ENCODE measurements at places on chromosomes 2 and 18.
A peak's percentile ranks its signal among the peaks of the same experiment; 100 is the strongest.

DNA sequence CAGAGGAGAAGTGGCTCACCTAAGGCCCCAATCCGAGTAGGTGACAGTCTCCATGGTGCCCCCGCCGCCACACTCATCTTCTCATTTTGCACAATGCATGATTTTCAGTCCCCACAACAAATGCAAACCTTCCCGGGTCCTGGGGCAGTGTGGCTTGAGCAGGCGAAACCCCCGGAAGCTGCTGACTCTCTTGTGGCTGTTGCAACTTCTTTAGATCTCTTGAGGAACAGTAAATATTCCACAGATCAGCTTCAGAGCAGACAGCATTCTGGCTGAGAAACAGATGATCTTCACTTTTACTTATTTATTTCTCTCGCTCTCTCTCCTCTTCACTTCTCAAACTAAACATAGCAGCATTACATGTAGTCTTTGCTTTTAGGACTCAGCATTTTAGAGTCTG, 51.9 kb downstream of the ASAP2 start:
- H3K27ac ChIP-seq, result peak overlapping the region; percentile 85
- no peaks in the 10 kb centered on the region for H3K36me3 ChIP-seq
- H3K4me3 ChIP-seq, result peak overlapping the region; percentile 7
- H3K4me1 ChIP-seq, result peaks cover 77% of the 10 kb centered on the region
- DNase-seq, result no peak
- H3K27me3 ChIP-seq, result no peaks in the 10 kb centered on the region

DNA sequence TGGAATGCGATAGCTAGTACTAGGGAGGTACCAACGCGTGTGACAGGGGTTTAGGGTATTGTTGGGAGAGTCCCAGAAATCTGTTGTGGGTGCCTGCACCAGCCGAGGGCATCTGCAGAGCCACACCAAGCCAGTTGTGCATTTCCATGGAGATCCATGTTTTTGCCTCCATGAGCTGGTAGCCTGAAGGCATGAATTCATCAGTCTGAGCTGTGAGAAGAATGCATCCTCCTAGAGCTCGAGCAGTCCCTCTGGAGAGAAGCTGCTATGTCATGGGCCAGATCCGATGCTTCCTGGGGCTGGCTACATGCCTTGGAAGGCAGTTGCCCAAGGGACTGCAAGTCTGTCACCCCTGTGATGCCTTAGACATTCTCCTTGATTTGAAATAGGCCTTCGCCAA, 57.9 kb downstream of the LIPG start:
- H3K27me3 ChIP-seq, result no peaks in the 10 kb centered on the region
- H3K4me1 ChIP-seq, result no peaks in the 10 kb centered on the region
- H3K36me3 ChIP-seq, result no peaks in the 10 kb centered on the region
- no peak overlapping the region for H3K4me3 ChIP-seq

DNA sequence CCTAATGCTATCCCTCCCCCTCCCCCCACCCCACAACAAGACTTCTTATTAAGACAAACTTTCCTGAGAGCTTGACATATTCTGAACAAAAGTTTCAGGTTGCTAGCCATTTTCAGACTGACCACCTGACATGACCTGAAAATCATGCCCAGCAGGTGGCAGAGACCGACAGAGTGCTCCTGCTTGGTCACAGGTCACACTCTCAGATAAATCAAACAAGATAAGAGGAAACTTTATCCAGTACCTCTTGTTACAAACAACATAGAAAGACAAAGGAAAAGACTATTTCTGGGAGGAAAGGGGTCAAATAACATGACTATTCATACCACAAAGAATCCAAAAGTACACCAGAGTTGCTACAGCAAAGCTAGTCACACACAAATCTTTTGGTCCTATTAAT, 107.4 kb downstream of the TMEM200C start:
- H3K4me1 ChIP-seq, result no peaks in the 10 kb centered on the region
- no peak overlapping the region for H3K27ac ChIP-seq
- H3K27me3 ChIP-seq, result no peaks in the 10 kb centered on the region
- no peak for DNase-seq
- H3K4me3 ChIP-seq, result no peak overlapping the region

DNA sequence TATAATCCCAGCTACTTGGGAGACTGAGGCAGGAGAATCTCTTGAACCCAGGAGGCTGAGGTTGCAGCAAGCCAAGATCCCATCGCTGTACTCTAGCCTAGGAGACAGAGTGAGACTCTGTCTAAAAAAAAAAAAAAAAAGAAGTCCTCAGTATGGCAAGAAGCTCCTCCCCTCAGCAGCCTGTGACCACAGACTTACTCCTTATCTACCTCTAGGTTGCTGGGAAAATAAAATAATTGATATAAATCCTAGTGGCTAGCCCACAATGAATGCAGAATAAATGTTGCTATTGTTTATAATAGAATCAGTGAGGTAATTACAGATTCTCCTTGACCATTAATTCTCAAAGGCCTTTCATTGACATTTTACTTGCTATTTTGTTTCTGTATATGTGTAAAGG, 70.6 kb downstream of the IRS1 start:
- H3K27ac ChIP-seq, result no peak overlapping the region
- no peaks in the 10 kb centered on the region for H3K4me1 ChIP-seq
- no peak for DNase-seq
- H3K4me3 ChIP-seq, result no peak overlapping the region

GRCh38 chr2:118841828-118842461, 5.5 kb downstream of the EN1 start:
- peak overlapping the region; percentile 53 for H3K4me3 ChIP-seq
- H3K27ac ChIP-seq, result no peak overlapping the region
- H3K36me3 ChIP-seq, result no peaks in the 10 kb centered on the region

- no peaks in the 10 kb centered on the region for H3K4me1 ChIP-seq
- no peaks in the 10 kb centered on the region for H3K27me3 ChIP-seq
- DNase-seq, result no peak
Measured at GRCh38 chr2:214031566-214031965, 379.3 kb upstream of the VWC2L start.

GRCh38 chr18:29588446-29589100, 1411.6 kb upstream of the CDH2 start:
- no peaks in the 10 kb centered on the region for H3K36me3 ChIP-seq
- no peak overlapping the region for H3K4me3 ChIP-seq
- H3K4me1 ChIP-seq, result no peaks in the 10 kb centered on the region
- DNase-seq, result no peak
- no peaks in the 10 kb centered on the region for H3K27me3 ChIP-seq

DNA sequence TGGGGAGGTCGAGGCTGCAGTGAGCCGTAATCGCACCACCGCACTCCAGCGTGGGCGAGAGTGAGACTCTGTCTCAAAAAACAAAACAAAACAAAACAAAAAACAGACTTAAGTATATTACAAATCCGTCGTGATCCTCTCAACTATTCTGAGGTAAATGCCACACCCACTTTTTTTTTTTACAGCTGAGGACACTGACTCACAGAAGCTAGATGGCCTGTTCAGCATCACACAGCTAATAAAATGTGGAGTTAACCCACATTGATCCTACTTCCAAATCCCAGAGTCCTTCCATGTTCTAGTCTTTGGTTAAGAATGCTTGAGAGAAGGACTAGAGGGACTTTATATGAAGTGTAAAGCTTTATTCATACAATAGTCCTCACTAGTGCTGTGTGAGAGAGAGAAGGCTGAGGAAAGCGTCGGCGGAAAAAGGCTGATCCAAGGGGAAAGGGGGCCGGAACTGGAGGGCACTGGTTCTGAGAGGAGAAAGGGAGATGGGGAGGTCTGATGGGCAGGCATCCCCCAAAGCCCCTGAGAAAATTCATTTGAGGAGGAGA, 627 bp downstream of the RNF25 start:
- peaks cover 36% of the 10 kb centered on the region for H3K36me3 ChIP-seq
- no peaks in the 10 kb centered on the region for H3K27me3 ChIP-seq
- no peak for DNase-seq
- H3K27ac ChIP-seq, result peak overlapping the region; percentile 80
- H3K4me1 ChIP-seq, result peaks cover 8% of the 10 kb centered on the region

DNA sequence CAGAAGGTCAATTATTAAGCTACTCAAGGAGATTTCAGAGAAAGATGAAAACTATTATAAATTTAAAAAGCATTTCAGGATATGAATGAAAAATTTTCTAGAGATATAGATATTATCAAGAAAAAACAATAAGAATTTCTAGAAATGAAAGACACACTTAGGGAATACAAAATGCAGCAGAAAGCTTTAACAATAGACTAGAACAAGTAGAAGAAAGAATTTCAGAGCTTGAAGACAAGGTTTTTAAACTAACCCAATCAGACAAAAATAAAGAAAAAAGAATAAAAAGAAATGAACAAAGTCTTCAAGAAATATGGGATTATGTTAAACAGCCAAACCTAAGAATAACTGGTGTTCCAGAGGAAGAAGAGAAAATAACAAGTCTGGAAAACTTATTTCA, 34.4 kb downstream of the FLACC1 start:
- no peaks in the 10 kb centered on the region for H3K27me3 ChIP-seq
- H3K36me3 ChIP-seq, result peaks cover 43% of the 10 kb centered on the region
- H3K4me3 ChIP-seq, result no peak overlapping the region
- no peaks in the 10 kb centered on the region for H3K4me1 ChIP-seq

- DNase-seq, result no peak
- peaks cover 13% of the 10 kb centered on the region for H3K4me1 ChIP-seq
- H3K4me3 ChIP-seq, result no peak overlapping the region
- H3K36me3 ChIP-seq, result no peaks in the 10 kb centered on the region
- no peaks in the 10 kb centered on the region for H3K27me3 ChIP-seq
Measured at GRCh38 chr2:71710367-71711132, 257.2 kb downstream of the DYSF start.

- H3K36me3 ChIP-seq, result peaks cover 84% of the 10 kb centered on the region
- no peaks in the 10 kb centered on the region for H3K27me3 ChIP-seq
- peak; percentile 67 for DNase-seq
- peak overlapping the region; percentile 91 for H3K27ac ChIP-seq
- peak overlapping the region; percentile 3 for H3K4me3 ChIP-seq
Measured at GRCh38 chr2:218229239-218229638, 12.2 kb downstream of the ARPC2 start.

DNA sequence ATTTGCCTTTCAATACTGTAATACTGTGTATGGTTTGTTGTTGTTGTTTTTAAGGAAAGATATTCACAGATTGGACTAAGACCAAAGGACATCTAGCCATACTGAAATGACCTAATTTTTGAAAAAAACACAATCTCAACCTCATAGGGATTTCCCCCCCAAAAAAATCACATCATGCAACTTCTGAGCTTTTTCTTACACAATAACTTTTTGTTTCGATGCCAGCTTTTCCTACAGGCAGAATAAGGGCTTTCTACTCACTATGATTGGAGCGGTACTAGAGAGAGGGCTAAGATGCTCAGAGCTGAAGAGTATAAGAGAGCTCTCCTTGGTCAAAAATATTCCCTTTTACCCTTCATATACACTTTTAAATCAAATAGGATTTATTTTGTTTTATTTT, 32.4 kb upstream of the SLC3A1 start:
- H3K4me1 ChIP-seq, result no peaks in the 10 kb centered on the region
- no peaks in the 10 kb centered on the region for H3K36me3 ChIP-seq
- no peak overlapping the region for H3K4me3 ChIP-seq
- H3K27ac ChIP-seq, result no peak overlapping the region
- DNase-seq, result no peak

- H3K27me3 ChIP-seq, result no peaks in the 10 kb centered on the region
- H3K4me1 ChIP-seq, result no peaks in the 10 kb centered on the region
- no peaks in the 10 kb centered on the region for H3K36me3 ChIP-seq
- no peak overlapping the region for H3K27ac ChIP-seq
- no peak overlapping the region for H3K4me3 ChIP-seq
Measured at GRCh38 chr18:35061336-35061735, 20.1 kb downstream of the MAPRE2 start.

DNA sequence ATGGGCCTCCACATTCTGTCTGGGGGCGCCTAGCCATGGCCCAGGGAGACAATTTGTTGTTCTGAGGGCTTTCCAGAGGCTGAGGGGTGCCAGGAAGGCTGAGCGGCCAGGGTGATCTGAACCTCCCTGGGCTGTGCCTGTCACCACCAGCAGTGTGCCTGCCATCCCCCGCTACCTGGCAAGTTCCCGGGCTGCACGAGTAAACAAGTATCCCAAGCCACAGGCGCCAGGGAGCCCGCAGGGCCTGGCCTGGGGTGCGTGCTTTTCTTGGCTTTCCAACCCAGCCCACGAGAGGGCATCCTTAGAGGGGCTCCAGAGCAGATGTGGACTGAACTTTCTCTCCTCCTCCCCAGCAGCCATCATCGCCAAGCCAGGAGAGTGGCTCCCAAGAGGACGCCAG, 35.1 kb upstream of the B3GNT7 start:
- no peak overlapping the region for H3K27ac ChIP-seq
- DNase-seq, result no peak
- H3K36me3 ChIP-seq, result peaks cover 10% of the 10 kb centered on the region
- no peak overlapping the region for H3K4me3 ChIP-seq
- H3K4me1 ChIP-seq, result peaks cover 5% of the 10 kb centered on the region
- H3K27me3 ChIP-seq, result no peaks in the 10 kb centered on the region

DNA sequence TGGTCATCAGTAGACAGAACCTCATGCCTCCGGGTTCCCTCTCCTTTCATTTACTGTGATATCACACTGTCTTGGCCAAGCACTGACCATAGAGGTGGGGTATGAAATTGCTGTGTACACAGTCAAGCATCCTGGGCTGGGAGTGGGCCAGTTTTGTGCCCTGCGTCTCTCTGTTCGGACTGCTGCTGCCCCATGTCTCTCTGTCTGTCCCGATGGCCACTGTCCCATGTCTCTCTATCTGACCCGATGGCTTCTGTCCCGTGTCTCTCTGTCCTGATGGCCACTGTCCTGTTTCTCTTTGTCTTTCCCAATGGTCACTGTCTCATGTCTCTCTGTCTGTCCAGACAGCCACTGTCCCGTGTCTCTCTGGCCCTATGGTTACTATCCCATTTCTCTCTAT, 164.9 kb downstream of the ARL4C start:
- DNase-seq, result no peak
- H3K36me3 ChIP-seq, result no peaks in the 10 kb centered on the region
- no peak overlapping the region for H3K27ac ChIP-seq
- no peaks in the 10 kb centered on the region for H3K27me3 ChIP-seq
- H3K4me1 ChIP-seq, result no peaks in the 10 kb centered on the region

DNA sequence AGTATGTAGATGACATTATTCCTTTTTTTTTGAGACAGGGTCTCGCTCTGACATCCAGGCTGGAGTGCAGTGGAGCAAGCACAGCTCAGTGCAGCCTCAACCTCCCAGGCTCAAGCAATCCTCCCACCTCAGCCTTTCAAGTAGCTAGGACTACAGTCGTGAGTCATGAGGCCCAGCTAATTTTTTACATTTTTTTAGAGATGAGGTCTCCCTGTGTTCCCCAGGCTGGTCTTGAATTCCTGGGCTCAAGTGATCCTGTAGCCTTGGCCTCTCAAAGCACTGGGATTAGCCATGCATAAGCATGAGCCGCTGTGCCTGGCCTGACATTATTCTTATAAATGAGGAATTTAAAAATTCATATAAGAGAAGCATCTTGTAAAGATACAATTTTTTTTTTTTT, 86.9 kb downstream of the FAM117B start:
- H3K4me3 ChIP-seq, result no peak overlapping the region
- DNase-seq, result no peak
- no peaks in the 10 kb centered on the region for H3K36me3 ChIP-seq
- H3K27me3 ChIP-seq, result no peaks in the 10 kb centered on the region

GRCh38 chr2:64192664-64193105, 48.5 kb upstream of the PELI1 start:
- H3K36me3 ChIP-seq, result no peaks in the 10 kb centered on the region
- no peaks in the 10 kb centered on the region for H3K4me1 ChIP-seq
- no peak overlapping the region for H3K4me3 ChIP-seq
